K562 (cell line): ENCODE measurements at places on chromosomes 13 and 19. TPM values are rescaled to one million over a fixed set of nuclear protein-coding genes. Genes with fewer than 3 reads are reported as not detected.
A peak's percentile ranks its signal among the peaks of the same experiment; 100 is the strongest.

- DNase-seq: no peak
- peaks cover 54% of the 10 kb centered on the region for H3K36me3 ChIP-seq
- no peak overlapping the region for H3K27ac ChIP-seq
These were observed 12.5 kb downstream of the AP2S1 start for GRCh38 chr19:46838160-46838559.

GRCh38 chr13:73417012-73417615 is 358.3 kb downstream of the KLF5 start:
- H3K4me3 ChIP-seq: peak overlapping the region; percentile 19; the same call in 1 of the 2 replicates
- H3K27me3 ChIP-seq: no peaks in the 10 kb centered on the region
- H3K4me1 ChIP-seq: no peaks in the 10 kb centered on the region
- DNase-seq: no peak
- H3K36me3 ChIP-seq: no peaks in the 10 kb centered on the region

DNA sequence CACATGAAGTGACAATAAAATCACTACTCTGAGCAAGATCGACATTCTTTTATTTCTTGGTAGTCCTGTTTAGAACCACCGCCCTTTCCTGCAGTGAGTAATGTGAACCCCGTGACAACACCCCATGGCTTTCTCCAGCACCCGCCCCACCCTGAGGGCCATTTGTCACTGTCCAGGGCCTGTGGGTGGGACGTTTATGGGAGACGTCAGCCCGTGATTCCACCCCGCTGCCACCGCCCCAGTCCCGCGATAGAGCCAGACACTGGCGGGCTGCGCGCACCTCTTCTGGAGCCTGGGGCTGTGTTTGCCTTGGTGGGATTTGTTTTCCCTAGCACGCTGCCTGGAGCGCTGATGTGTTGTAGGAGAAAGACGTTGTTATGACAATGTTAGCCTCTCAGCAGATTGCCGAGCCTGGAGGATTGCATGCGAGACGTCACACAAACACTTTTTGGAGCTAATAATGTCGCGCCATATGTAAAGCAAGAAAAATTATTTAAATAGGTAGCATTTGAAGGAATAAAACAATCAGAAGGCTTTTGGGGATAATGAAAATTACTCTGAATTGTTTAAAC is 263.7 kb downstream of the TEX29 start:
- no peaks in the 10 kb centered on the region; the same call in 2 of the 3 replicates for H3K27me3 ChIP-seq
- no peaks in the 10 kb centered on the region for H3K36me3 ChIP-seq
- H3K27ac ChIP-seq: no peak overlapping the region
- DNase-seq: peak; percentile 49
- H3K4me1 ChIP-seq: no peaks in the 10 kb centered on the region
- no peak overlapping the region for H3K4me3 ChIP-seq

KCTD15 gene
- 26.5 and 29.7 TPM in 2 replicates for total RNA-seq

GRCh38 chr19:16026131-16026530 is 50.2 kb upstream of the TPM4 start:
- no peak for DNase-seq
- no peaks in the 10 kb centered on the region for H3K4me1 ChIP-seq
- H3K27ac ChIP-seq: no peak overlapping the region
- no peaks in the 10 kb centered on the region for H3K36me3 ChIP-seq
- H3K27me3 ChIP-seq: peaks cover 12% of the 10 kb centered on the region; the same call in 2 of the 3 replicates
- no peak overlapping the region for H3K4me3 ChIP-seq

GRCh38 chr13:108272333-108272732 is 2.8 kb downstream of the TNFSF13B start:
- no peak for DNase-seq
- no peak overlapping the region for H3K4me3 ChIP-seq
- H3K36me3 ChIP-seq: no peaks in the 10 kb centered on the region

DNA sequence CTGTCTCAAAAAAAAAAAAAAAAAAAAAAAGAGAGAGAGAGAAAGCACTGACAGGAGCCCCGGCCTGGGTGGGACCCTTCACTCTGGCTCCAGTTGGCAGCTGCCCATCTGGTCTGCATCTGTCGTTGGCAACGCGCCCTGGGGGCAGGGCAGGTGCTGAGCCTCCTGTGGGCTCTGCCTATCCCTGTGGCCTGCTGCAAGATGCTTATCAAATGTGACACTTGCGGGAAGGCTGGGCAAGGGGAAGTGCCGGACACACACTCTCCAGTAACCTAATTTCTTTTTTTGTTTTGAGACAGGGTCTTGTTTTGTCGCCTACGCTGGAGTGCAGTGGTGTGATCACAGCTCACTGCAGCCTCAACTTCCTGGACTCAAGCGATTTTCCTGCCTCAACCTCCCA is 10.7 kb upstream of the KPTN start:
- peaks cover 75% of the 10 kb centered on the region for H3K36me3 ChIP-seq
- no peaks in the 10 kb centered on the region for H3K27me3 ChIP-seq
- H3K4me1 ChIP-seq: peaks cover 90% of the 10 kb centered on the region
- no peak overlapping the region; the same call in 2 of the 3 replicates for H3K27ac ChIP-seq
- H3K4me3 ChIP-seq: no peak overlapping the region

- H3K36me3 ChIP-seq: peaks cover 7% of the 10 kb centered on the region; the same call in 2 of the 3 replicates
- no peak for DNase-seq
- H3K27ac ChIP-seq: peak overlapping the region; percentile 87
- H3K4me3 ChIP-seq: peak overlapping the region; percentile 93
These were observed 525 bp upstream of the COG3 start for GRCh38 chr13:45464141-45464686.

- no peak overlapping the region for H3K4me3 ChIP-seq
- DNase-seq: peak; percentile 81
- peaks cover 29% of the 10 kb centered on the region; the same call in 2 of the 3 replicates for H3K36me3 ChIP-seq
- H3K27ac ChIP-seq: no peak overlapping the region
- H3K4me1 ChIP-seq: peaks cover 14% of the 10 kb centered on the region
These were observed 26.3 kb upstream of the SIGLEC11 start for GRCh38 chr19:49987159-49987698.

- H3K4me3 ChIP-seq: no peak overlapping the region
- H3K4me1 ChIP-seq: peaks cover 51% of the 10 kb centered on the region
- no peaks in the 10 kb centered on the region for H3K27me3 ChIP-seq
- peak overlapping the region; percentile 41; the same call in 2 of the 3 replicates for H3K27ac ChIP-seq
- no peak for DNase-seq
These were observed 20.1 kb downstream of the SH3GL1 start for GRCh38 chr19:4380254-4380727.

DNA sequence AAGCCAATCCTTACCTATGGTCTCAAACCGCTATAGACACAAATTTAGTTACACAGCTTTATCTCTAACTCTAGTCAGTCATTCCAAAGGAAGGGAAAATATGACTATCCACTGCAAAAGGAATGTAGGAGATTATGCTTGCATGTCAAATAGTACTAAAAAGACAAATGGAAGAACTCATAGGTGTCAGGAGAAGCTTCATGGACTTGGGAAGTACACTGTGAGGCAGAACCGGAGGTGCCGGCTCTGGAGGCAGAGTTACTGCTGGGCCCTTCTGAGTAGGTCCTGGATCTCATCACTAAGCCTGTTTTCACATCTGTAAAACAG is 97.5 kb downstream of the FOXO1 start:
- H3K27me3 ChIP-seq: peaks cover 24% of the 10 kb centered on the region
- DNase-seq: no peak
- no peak overlapping the region for H3K27ac ChIP-seq
- H3K4me1 ChIP-seq: no peaks in the 10 kb centered on the region
- H3K4me3 ChIP-seq: no peak overlapping the region

PTGIR gene
- 1.4 and 1.9 TPM in 2 replicates for total RNA-seq

GRCh38 chr13:78254113-78254512 is 335.5 kb upstream of the EDNRB start:
- no peaks in the 10 kb centered on the region for H3K4me1 ChIP-seq
- H3K4me3 ChIP-seq: no peak overlapping the region
- DNase-seq: no peak

- H3K27ac ChIP-seq: no peak overlapping the region
- DNase-seq: no peak
- no peaks in the 10 kb centered on the region for H3K27me3 ChIP-seq
- H3K36me3 ChIP-seq: peaks cover 19% of the 10 kb centered on the region; the same call in 1 of the 3 replicates
- H3K4me3 ChIP-seq: no peak overlapping the region
These were observed 6.4 kb upstream of the MAP2K7 start for GRCh38 chr19:7897292-7897691.

SLC6A16 gene
- 0.67 and 0.95 TPM in 2 replicates for total RNA-seq

NLRP4 gene
- total RNA-seq: not detected in 2 replicates

CLEC4G gene
- not detected in 2 replicates for total RNA-seq

SCN1B gene
- 1.8 TPM in 2 replicates for total RNA-seq

GRCh38 chr19:15194938-15195337 is 5.9 kb downstream of the NOTCH3 start:
- DNase-seq: no peak
- no peaks in the 10 kb centered on the region for H3K4me1 ChIP-seq
- no peak overlapping the region for H3K27ac ChIP-seq
- peaks cover 52% of the 10 kb centered on the region for H3K27me3 ChIP-seq
- no peak overlapping the region for H3K4me3 ChIP-seq

DNA sequence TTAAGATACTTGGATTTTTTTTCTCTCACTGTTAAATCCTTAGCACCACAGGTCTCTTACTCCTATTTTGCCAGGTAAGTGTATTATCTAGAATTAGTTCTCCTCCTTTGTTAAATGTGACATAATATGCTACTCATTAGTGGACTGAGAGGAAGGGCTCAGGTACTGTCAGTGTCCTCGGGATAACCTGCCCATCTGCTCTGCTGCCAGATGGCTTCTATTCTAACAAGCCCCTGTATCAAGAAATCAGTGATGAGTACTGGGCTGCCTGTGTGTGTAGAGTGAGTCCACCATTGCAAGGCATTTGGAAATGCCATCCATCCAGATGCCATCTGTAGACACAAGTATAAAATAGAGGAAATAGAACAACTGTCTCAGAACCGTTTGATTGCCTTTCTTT is 209.6 kb downstream of the ATP8A2 start:
- no peak overlapping the region for H3K4me3 ChIP-seq
- H3K27ac ChIP-seq: no peak overlapping the region
- peaks cover 7% of the 10 kb centered on the region for H3K27me3 ChIP-seq
- DNase-seq: no peak
- no peaks in the 10 kb centered on the region for H3K36me3 ChIP-seq
